ENCODE measurements at places on chromosomes 6 and 20.

GRCh38 chr6:170416959-170417606 is 110.5 kb downstream of the FAM120B start:
- DNase-seq = no peak

DNA sequence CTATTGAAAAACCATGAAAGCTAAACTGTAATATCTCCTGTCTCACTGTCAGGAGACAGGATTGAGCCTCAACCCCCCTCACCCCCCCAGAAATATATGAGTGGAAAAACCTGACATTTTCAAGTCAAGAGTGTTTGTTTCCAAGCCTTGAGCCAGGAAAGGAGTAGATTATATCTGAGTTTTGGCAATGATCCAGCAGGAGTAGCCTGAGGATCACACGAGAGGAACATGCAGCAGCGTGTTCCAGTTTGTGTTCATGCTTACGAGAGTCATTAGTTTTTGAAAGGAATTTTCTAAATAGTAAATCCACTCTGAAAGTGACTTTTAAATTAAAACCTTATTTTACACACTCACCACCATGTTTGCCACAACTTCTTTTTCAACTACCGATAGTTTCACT is 15.8 kb downstream of the IL22RA2 start:
- no peak for DNase-seq

DNA sequence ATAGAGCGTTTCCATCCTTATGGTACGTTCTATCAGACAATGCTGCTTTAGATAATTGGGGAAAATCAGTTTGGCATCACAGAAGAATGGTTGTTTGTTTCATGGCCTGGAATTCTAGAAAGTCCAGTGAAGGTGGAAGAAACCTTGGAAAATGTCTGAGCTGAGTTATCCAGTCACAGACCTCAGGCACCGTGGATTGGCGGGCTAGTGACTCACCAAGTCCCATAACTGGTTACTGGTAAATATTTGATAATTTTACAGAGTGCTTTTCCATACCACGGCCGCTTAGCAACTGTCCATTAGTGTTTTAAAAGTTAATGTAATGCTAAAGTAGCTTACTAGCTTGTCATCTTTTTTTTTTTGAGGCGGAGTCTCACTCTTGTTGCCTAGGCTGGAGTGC is 99.4 kb downstream of the SLC35B3 start:
- DNase-seq = no peak

GRCh38 chr6:156310701-156311100 is 466.5 kb upstream of the ARID1B start:
- DNase-seq = no peak

GRCh38 chr6:37696220-37696840 is 1.4 kb downstream of the MDGA1 start:
- peak; percentile 43 for DNase-seq

GRCh38 chr6:131172222-131172621 is 37.0 kb downstream of the AKAP7 start:
- DNase-seq = no peak

Measured in CD4-positive, CD25-positive, alpha-beta regulatory T cell (primary cell).